NCI-H2227 treated with DMSO at 0.1 percent for 48 hours (cell line): ENCODE measurements at places on chromosomes 3 and 15.
A peak's percentile ranks its signal among the peaks of the same experiment; 100 is the strongest.

GRCh38 chr3:54427941-54428871 lies 305.9 kb downstream of the CACNA2D3 start:
- peak; percentile 97 for DNase-seq

- DNase-seq = no peak
Measured at GRCh38 chr15:75696311-75696720, 16.3 kb downstream of the CSPG4 start.

DNA sequence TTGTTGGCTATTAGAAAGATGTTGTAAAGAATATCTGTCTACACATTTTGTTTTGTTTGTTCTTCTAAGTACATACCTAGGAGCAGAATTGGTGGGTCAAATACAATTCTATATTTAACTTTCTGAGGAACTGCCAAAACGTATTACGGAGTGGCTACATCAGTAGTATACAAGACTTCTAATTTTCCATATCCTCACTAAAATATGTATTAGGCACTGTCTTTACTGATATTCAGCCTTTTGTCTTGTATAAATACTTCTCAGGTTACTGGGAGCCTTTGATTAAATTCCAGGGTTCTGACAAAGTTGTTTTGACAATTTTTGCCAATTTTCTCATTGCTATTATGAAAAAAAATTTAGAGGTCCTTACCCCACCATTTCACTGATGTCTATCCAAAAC lies 146.7 kb downstream of the NR2E3 start:
- DNase-seq = no peak

- DNase-seq = no peak
Measured at GRCh38 chr3:63450023-63450422, 171.9 kb downstream of the SYNPR start.

DNA sequence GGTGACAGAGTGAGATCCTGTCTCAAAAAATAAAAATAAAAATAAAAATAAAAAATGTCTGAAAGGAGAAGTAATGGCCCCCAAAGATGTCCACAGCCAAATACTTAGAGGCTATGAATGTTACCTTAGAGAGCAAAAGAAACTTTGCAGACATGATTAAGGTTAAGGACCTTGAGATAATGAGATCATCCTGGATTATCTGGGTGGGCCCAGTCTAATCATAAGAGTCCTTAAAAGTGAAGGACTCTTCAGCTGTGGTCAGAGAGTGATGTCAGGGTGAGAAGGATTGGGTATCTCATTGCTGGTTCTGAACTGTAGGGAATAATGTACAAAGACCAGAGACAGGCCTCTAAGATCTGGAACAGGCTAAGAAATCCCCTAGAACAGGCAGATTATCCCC lies 84.9 kb upstream of the POU1F1 start:
- no peak for DNase-seq

GRCh38 chr3:157794771-157795170 lies 291.6 kb upstream of the VEPH1 start:
- no peak for DNase-seq

- DNase-seq = peak; percentile 55
Measured at GRCh38 chr15:64703632-64703959, 71.8 kb downstream of the RBPMS2 start.

DNA sequence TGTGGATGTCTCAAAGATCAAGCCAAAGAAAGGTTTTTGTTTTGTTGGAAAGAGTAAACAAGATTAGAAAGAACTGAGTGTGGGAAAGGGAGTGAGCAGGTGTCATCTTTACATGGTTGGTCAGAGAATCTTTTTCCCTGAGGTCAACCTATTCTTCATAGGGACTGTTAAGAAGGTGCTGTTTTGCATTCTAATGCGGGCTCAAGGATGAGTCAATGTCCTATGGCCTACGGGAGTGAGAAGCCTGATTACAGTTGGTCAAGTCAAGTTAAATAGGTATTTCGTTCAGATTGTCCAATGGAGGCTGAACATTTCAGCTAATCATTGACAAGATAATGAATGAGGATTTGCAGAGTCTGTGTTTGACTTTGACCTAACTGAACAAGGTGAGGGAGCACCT lies 491.2 kb upstream of the PDZRN3 start:
- no peak for DNase-seq

GRCh38 chr3:175434561-175434960 lies 575.4 kb downstream of the NAALADL2 start:
- DNase-seq = no peak

DNA sequence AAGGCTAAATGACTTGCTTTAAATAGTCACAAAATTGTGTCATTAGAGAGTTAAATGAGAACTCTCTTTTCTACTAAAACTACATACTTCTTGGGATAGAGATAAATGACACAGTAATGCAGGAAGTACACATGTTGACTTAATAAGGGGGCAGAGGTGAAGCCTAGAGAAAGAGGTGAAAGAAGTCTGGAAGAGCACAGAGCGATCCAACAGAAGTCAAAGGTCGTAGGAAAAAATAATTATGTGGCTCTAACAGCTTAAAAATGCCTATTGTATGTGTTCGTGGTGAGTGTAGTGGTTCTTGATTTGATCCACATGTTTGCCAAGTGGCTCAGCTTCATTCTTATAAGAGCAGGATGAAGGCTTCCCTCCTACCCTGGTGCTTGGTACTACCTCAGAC lies 61.7 kb downstream of the TMEM212 start:
- no peak for DNase-seq

GRCh38 chr3:50314816-50315215 lies 7.7 kb downstream of the HYAL2 start:
- no peak for DNase-seq

DNA sequence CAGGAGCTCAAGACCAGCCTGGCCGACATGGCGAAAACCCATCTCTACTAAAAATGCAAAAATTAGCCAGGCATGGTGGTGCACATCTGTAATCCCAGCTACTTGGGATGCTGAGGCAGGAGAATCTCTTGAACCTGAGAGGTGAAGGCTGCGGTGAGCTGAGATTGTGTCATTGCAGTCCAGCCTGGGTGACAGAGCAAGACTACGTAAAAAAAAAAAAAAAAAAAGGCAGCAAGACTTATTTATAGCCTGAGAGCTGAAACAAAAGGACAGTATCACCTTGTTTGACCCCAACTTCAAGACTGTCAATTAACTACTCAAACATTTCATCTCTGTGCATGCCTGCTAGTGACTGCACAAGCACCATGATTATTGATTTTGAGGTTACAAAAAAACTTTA lies 478.9 kb upstream of the GBE1 start:
- DNase-seq = no peak

GRCh38 chr3:105629718-105630117 lies 239.1 kb downstream of the CBLB start:
- DNase-seq = no peak

GRCh38 chr3:174697310-174697709 lies 161.8 kb upstream of the NAALADL2 start:
- DNase-seq = no peak

DNA sequence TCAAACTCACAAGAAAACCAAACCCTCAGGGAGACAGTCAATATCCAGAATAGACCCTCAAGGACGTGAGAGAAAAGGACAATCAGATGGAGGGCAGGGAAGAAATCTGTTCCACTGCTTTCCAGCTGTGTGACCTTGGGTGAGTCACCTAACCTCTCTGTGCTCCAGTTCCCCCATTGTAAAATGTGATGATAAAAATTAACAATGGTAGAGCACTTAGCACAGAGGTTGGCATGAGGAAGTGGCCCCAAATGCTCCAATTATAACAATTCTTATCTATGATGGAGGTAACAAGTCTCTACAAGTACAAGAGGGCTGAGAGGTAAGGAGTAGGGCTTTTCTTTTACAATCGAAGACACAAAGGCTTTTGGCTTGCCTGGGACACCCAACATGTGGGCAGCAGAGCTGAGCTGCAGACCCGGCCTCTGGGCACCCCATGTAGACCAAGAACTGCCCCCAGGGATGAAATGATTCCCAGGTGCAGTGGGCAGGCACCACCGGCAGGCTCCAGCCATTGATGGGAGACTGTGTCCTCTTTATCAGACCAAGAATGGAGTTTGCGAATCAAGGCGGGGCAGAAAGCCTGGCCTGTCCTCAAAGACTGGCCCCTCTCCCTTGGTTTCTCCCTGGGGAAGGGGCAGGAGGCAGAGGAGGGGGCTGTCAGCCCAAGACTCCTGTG lies 22.0 kb downstream of the WNT7A start:
- no peak for DNase-seq

DNA sequence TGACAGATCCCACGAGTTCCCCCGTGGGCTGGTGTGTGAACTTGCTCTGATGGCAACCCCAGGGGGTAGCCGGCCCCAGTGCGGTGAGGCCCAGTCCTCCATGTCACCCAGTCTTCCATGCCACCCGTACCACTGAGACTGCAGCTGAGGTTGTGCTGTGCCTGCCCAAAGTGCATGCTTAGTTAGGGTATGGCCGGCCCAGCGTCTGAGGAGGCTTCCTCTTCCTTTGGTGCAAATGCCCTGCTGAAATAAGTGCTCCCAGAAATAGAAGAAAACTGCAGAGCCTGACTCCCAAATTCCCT lies 31.5 kb downstream of the MGLL start:
- no peak for DNase-seq

DNA sequence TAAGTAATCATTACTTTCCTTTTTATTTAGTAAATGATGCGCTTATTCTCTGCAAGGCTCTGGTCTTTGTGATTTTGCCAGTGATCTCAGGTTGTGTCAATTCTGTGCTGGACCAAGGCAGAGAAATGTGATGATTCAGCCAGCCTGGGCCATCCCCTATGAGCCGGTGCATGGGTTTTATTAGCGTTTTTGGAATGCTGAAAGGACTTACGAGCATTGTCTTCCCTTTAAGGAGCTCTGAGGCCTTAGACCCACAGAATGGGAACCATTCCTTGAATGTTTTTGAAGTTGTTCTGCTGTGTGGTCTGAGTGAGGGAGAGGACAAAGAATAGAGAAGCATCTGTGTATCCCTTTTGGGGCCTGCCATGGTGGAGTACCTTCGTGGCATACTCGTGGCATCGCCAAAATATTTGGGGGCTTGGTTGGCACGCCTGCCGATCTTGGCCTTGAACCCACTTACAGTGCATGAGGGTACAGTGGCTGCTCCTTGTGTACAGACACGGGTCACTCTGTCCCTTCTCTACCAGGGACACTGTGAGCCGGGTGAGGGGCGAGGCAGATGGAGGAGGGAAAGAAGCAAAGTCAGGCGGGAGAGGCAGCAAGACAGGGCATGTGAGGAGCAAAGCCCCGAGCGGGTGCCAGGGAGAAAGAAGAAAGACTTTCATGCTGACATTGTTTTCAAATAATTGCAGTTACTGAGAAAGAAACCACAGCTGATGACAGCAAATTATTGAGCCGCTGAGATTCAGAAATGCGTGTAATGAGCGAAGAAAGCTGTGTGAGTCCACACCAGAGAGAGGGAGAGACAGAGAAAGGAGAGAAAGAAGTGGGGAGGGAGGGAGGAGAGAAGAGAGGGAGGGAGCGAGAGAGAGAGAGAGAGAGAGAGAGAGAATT lies 269.4 kb upstream of the RGMA start:
- DNase-seq = peak; percentile 58

DNA sequence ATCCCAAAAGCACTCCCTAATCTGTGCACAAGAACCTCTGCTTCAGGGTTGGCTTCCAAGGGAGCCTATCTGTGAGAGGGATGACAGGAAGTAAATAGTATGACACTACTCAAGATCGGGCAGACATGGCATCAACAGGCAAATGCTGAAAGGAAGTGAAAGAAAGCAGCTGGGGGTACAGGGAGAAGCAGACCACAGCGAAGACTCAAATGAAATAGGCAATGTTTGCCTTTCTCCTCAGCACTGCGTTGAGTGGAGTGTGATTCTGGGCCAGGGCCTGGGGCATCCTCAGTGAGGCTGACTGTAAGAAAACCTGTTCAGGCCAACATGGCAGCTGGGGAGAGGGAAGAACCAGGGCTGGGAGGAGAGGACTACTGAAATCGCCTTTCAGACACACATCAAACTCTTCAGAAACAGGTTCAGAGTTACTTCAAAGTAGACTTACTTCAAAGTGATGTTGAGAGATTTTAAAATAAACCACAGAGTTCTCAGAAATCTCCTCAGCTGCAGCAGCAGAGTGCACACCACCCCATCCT lies 96.6 kb downstream of the SLC9A9 start:
- no peak for DNase-seq

- no peak for DNase-seq
Measured at GRCh38 chr3:54950391-54951003, 22.6 kb upstream of the LRTM1 start.

GRCh38 chr3:43097400-43098080 lies 8.3 kb downstream of the POMGNT2 start:
- no peak for DNase-seq

DNA sequence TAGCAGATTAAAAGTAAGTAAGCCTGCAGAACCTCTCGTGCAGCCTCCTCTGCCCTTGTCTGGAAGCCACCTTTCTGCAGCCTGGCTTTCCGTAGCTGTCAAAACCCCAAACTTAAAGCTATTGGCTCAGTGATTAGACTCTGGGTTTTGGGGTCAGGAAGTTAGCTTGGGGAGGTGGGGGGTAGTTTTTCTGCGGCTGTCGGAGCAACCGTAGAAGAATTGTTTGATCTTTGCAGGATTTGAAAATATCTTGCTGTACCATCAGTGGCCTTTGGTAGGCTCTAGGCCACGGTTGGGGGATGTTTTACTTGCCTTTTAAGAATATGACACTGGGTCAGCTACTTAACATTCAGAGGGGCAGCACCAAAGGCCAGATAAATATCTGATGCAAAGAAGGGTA lies 88.4 kb upstream of the RASGRP1 start:
- no peak for DNase-seq

- DNase-seq = no peak
Measured at GRCh38 chr15:57684491-57685151, 21.9 kb upstream of the POLR2M start.

- no peak for DNase-seq
Measured at GRCh38 chr3:176431038-176431418, 766.3 kb downstream of the TBL1XR1 start.

- no peak for DNase-seq
Measured at GRCh38 chr3:12194209-12194608, 35.5 kb upstream of the TIMP4 start.

DNA sequence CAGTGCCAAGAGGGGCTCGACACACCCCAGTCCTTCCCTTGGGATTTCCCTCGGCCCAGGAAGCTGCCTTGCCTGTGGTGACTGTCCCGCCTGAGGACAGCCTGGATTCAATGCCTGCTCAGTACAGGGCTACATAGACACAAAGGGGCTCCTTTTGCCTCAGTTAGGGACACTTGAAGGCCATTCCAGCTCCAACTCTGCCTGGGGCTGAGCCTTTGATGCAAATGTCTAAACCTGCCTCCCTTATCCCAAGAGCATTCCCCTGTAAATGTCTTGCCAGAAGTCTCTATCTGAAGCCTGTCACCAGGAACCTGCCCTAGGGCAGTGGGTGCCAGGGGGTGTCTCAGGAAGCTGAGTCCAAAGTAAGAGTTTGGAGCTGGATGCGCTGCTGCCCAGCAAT lies 19.3 kb upstream of the LYSMD4 start:
- DNase-seq = no peak

DNA sequence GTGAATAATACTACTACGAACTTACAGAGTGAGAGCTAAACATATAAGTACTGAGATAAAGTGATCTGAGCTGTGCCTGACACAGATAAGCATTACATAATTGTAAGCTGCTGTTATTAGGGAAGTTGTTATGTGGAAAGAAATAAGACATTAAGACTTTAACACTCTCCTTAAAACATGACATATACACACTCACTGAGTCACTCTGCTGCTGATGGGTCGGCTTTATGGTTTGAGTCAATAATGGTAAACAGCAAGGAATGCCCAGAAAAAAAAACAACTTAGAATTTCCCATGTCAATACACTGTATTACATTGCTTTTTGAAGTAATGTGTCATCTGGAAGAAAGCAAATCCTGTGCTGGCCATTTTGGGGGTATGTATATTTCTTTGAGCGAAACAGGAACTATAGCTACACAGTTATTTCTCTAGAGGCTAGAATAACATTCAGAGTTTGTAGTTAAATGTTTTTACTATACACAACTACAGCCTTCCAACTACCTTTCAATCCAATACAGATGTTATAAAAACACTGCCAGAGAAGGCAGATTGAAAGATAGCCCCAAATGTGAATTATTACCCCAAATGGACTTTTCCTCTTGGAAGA lies 22.8 kb upstream of the SPRED1 start:
- DNase-seq = no peak
